Activated naive CD4-positive, alpha-beta T cell treated with Interleukin-2 at 50 U/mL for 16 hours (primary cell): ENCODE measurements at places on chromosomes 5 and 9.
A peak's percentile ranks its signal among the peaks of the same experiment; 100 is the strongest.

GRCh38 chr9:7315746-7316145, 483.8 kb downstream of the DMAC1 start:
- DNase-seq: no peak

- no peak for DNase-seq
Measured at GRCh38 chr5:9619331-9620092, 10.6 kb downstream of the TAS2R1 start.

DNA sequence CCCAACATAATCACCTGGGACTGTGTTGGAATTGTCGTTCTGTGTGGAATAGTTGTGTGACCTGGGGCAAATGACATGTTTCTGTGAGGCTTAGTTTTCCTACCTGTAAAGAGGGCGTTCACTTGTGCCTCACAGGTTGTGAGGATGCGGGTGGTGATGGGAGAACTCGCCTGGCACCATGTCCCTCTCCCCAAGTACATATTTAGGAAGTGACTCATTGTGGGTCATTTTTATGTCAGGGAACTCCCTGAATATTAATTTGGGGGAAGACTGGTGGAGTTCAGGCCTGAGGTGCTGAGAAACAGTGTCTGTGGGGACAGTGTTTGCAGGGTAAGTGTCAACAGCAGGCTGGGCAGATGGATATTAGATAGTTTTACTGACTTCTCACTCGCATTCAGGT, 144.7 kb downstream of the KDM4C start:
- no peak for DNase-seq

DNA sequence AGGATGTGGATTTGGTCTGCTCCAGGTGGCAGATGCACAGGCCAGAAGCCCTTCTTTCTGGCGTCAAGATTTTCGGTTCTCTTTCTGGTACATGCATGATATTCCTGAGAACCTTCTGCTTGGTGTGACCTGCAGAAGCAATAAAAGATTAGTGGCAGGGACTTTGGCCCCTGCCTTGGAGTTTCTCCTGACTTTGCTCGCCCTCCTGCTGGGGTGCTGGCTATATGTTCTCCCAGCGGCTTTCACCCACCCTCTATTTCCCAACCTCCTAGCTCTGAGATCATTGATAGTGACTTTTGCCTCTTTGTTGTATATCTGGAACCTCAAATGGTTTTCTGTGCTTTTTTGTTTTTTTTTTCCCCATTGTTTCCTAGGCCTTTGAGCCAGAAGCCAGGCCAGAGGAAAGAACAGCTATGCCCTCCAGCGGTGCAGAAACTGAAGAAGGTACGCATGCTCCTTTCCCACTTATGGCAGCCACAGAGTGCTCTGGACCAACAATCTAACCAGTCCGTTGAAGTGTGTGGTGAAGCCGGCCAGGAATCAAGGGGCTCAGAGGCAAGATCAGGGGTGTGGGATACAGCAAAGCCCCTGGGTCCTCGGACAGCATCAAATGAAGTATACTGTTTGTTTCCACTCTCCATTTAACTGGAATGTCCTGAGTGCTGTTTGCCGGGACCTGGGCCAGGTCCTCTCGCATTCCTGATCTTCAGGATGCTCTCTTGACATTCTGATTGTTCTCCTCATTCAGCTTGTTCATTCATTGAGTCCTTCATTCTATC, 154.5 kb downstream of the ARHGEF28 start:
- DNase-seq: no peak

GRCh38 chr5:68344447-68345111, 129.0 kb downstream of the PIK3R1 start:
- peak; percentile 26 for DNase-seq

DNA sequence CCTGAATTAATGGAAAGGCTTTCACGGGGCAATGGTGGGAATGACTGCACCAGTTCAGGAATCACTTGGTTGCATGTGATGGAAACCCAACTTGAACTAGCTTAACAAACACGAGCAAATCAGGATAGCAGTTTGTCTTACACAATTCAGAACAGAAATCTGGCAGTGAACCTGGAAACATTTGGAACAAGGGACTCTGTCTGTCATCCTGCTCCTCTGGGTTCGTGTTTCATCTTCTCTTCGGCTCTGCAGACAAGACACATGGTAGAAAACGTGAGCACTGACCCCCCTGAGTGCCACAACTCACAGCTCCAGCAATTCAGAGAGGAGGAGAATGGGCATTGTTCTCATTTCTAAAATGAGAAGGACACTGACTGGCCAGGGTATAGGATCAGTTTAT, 218.1 kb upstream of the NREP start:
- no peak for DNase-seq

DNA sequence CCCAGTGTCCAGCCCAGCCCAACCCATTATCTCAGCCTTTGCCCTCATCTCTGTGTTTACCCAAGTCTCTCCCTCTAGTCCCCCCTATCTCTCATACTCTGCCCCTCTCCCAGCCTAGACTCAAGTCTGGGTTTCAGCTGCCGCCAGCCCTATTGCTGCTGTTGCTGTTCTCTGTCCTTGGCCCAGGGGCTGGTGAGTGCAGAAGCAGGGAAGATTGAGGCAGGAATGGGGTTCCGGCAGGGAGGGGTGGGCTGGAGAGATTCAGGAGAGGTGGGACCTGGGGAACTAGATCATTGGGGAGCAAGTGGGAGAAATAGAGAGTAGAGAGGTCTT, 702 bp downstream of the TMEM8B start:
- no peak for DNase-seq

DNA sequence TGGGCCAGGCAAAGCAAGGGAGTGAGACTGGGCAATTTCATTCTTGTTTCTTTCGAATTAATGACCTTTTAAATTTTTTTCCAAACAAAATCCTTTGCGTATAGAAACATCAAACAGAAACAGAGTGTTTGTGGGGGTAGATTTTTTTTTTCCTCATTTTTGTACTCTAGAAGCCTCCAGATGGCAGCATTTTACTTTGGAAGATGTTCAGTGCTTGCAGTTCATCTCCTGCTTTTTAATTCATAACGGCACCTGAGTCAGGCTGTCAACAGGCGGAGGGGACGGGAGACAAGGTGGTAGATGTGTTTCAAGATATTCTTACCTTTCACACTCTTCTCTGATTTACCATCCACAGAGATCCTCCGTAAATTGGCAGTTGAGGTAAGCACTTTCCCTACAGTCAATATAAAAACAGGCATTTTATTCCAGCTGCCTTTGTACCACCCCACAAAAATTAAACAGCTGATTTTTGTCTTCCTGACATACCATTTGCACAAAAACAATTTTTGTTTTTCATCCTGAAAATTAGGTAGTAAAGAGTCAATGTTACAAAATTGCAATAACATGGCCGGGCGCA, 99.5 kb upstream of the FBXL17 start:
- DNase-seq: no peak

- no peak for DNase-seq
Measured at GRCh38 chr9:6915635-6916034, 157.9 kb downstream of the KDM4C start.

DNA sequence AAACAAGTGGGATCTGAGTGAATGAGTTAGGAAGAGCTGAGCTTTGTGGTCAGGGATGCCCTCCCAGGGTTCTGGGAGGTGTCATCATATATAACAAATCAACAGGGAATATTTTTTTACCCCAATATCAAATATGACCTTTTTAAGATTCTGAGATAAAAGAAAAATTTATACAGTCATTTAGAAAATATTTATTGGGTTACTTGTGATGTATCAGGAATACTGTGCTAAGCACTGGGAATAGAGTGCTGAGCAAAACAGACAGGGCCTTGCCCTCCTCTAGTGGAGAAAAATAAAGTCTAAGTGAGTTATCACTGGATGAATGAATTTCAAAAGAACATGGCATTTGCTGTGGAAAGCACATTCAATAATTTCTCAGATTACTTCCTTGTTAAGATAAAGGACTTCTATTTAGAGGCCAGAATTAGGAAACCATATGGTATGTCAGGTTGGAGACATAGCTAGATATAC, 102.9 kb downstream of the BOD1 start:
- DNase-seq: no peak

DNA sequence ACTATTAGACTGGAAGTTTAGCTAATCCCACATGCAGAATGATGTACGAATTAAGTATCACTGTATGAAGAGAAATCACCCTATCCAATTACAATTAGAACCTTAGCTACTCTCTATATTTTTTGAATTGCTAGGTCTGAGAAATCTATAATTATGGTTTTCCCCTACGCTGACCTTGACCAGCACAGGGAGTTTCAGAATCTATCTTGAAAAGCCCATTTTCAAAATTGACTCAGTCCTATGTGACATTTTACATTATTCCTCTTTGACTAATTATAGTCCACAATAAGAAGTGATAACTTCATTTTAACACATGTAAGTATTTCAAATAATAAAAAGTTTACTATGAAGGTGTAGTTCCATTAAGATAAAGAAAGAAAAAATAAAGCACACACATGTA, 21.5 kb downstream of the NUDT12 start:
- DNase-seq: no peak

DNA sequence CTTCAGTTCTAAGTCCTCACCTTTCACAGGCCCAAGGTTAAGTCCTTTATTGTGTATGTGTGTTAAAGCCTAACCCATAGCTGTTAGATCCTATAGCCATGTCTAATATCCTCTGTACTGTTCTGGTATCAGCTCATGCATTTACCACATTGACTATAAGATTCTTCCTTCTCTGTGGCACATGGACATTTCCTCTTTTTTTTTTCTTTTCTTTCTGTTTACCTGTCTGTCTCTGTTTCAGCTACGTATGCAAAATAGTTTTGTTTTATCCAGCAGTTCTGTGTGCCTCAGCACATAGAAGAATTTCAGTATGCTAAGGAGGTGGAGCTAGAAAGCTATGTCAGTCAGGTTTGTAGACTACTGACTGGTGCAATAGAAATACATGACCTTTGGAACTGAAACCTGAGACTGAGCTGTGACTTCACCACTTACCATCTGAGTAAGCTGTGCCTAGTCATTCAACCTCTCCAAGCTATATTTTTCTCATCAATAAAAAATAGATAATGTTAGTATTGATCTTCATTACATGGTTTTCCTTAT, 155.6 kb upstream of the VLDLR start:
- no peak for DNase-seq

DNA sequence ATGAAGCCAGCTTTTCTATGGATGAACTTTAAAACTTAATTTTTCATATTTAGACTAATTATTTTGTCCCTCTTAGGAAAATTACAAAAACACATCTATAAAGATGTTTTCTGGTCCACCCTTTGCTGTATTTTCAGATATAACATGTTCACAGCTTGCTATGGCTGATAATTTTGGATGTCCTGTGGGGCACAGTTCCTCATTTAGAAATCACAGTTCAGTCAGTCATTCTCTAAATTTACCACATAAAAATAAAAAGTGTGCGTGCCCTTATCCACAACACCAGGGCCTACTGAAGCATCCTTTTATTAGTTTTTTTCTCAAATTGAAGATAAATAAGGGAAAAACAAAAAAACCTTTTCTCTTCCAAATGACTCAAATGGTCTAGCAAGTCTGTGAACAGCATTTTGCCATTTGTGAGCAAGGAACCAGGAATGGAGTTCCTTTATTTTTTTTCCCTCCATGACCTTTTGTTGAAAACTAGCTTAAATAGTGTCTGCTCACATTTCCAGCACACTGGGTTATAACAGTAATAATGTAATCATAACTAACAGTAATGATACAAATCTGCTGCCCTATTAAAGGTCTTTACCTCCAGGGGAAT, 87.1 kb downstream of the CEMIP2 start:
- no peak for DNase-seq

DNA sequence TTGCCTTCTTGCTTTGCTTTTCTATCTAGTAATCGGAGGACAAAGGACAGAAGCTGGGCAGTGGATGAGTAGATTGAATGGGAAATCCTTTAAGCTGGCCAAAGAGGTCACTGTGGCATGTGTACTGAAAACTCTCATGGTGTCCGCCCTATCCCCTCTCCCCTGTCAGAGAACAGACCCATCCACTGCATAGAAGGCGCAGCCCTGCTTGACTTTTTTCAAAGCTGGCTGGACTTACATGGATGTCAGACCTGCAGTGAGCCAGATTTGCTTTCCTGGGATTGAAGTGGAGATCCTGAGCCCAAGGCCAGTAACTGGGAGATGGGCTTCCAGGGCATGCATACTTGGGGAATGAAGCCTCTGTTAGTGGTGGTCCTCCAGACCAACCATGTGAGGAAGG, 329.5 kb downstream of the TRPM3 start:
- no peak for DNase-seq

DNA sequence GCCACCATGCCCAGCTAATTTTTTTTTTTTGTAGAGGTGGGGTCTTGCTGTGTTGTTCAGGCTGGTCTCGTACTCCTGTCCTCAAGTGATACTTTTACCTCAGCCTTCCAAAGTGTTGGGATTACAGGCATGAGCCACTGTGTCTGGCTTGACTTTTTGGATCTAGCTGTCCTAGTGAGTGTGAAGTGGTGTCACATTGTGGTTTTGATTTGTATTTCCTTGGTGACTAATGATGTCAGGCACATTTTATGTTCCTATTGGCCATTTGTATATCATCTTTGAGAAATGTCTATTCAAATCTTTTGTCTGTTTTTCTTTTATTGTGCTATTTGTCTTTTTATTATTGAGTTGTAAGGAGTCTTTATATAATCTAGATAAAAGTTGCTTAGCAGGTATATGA, 53.5 kb upstream of the MCCC2 start:
- no peak for DNase-seq

DNA sequence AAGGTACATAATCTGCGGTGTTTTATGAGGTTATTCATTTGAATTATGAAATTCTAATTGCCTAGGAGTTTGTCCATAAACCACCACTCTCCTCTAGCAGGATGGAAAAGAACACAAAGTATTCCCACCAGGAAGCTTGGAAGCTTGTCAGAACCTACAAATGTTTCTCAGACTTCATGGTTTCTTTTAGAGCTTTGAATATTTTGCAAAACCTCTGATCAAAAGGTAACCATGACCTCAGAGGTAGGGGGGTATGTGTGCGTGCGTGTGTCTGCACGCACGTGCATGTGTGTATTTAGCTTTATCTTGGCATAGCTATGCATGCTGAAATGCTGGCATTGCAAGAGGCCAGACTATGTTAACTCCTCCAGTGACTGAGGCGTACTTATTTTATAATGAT, 847.0 kb downstream of the TLE1 start:
- DNase-seq: no peak

DNA sequence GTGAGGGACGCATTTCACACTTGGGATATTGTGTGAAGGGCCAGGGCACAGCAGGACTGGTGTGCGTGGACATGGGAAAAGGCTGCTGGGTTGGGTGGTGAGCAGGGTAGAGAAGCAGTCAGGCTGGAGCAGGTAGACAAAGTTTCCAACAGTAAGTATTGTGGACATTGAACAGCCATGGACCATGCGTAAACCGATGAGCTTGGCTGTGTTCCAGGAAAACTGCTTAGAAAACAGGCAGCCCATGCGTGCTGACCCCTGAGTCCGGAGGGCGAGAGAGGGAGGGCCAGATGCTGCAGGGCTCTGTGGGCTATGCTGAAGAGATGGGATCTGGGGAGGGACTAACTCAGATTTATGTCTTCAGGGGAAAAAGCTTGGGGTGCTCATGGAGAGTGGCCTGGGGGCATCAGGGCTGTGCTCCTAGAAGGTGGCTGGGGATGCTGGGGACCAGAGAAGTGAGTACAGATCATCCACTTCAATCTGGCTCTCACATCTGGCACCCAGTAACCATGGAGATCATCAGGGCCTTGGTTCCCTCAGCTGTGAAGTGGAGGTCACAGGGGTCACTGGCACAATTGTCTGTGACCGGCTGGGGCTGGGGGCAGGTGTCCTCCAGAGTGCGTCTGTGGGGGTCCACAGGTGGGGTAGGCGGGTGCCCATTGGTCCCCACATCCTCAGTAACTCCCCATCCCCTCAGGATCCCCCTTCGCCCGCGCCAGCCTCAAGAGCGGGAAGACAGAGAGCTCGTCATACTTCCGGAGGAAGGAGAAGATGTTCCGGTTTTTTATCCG, 93.3 kb downstream of the CACNA1B start:
- DNase-seq: no peak

GRCh38 chr9:18888290-18888689, 144.7 kb downstream of the SAXO1 start:
- DNase-seq: no peak

- no peak for DNase-seq
Measured at GRCh38 chr9:129224618-129225489, 46.8 kb upstream of the IER5L start.
